ENCODE measurements at places on chromosomes 6 and 20.

- DNase-seq = no peak
Observed at GRCh38 chr6:81063891-81064290, 688.6 kb downstream of the TENT5A start.

DNA sequence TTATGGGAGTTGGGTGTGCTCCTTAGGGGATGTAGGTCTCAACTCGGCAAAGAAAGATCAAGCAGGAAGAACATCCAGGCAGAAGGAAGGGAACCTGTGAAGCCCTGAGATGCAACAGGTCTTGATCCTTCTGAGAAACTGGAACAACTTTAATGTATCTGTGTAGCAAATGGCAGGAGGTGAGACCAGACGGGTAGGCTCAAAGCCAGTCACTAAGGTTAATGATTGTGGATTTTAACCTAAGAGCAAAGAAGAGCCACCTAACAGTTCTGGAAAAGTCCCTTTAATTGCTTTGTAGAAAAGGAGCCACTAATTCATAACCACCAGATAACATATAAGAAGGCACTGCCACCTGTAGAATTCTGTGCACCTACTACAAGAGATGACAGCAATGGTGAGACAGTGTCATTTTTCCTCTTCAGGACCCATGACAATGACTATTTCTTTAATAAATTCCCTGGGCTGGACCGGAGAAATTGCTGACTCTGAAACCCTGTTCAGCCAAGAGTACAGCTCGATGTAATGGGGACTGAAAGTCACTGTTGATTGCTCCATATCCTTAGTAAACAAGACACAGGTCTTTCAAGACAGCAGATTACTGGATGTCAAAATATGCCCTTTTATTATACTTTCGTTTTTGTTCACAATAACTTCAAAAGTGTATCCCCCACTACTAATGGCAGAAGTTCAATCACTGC is 326.2 kb downstream of the CBLN4 start:
- no peak for DNase-seq

DNA sequence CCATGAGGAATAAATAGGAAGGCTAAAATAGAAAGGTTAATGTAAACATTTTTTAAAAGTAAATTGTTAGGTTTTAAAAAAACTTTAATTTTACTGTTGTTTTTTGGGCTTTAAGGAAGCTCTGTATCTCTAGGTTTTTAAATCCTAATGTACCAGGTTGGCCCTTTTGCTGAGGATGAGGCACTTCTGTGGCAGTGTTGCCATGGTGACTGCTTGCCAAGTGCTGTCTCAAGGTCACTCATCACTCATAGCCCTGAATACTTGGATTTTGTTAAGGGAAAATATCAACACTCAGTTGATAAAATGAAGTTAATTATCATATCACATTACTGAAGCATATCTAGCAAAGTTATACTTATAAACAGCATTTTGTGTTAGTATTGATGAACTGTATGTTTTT is 50.2 kb downstream of the NCOA3 start:
- DNase-seq = no peak

- no peak for DNase-seq
Observed at GRCh38 chr6:158113802-158114201, 54.3 kb downstream of the SERAC1 start.

- no peak for DNase-seq
Observed at GRCh38 chr20:24501764-24502556, 32.5 kb downstream of the SYNDIG1 start.

- DNase-seq = no peak
Observed at GRCh38 chr6:13243033-13243432, 85.3 kb downstream of the TBC1D7 start.

DNA sequence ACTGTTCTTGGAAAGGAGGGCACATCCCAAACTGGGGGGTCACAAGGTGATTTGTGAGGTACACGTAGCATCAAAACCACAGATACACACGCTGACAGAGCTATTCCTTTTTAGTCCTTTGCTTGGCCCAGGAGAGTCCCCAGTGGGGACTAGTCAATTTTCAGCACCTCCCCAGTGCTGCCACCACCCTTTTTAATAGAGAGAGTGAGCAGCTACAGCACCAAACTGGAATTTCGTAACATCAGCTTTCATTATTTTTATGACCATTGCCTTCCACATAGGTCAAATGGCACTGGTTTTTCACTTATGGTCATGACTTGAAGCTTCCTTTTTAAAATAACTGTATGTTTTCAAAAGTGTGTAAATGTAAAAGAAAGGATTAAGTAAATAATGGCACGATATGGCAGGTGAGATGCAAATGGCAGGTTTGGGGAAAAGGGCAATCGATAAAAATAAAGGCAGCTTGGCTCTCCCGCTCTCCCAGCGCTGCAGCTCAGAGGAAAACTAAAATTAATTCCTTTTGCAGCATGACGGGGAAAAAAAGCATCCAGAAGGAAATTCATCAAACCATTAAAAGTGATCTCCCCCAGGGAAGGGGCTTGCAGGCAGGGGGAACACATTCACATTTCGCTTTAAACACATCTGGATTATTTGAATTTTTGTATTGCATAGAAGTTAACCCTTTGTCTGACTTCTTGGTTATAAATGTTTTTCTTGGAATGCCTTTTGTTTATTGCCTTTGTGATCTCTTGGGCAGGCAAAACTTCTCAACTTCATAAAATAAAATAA is 95.2 kb downstream of the ANKRD60 start:
- no peak for DNase-seq

DNA sequence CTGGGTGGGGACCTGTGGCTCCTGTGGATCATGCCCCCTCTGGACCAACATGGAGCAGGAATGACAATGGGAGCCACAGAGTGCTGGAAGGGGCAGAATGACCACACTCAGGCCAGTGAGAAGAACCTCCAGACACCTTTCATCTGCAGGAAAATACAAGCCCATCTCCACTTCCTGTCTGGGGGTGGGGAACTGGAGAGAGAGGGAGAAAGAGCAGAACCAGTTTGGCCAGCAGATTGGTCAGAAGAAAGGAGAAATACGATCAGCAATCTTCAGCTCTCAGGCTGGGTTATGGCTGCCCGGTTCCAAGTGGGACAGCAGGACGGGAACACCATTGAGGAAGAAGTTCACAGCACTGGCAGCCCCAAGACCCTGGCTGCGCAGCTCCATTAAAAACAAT is 37.0 kb downstream of the BMP7 start:
- no peak for DNase-seq

- no peak for DNase-seq
Observed at GRCh38 chr6:44133981-44134711, 6.8 kb downstream of the TMEM63B start.

DNA sequence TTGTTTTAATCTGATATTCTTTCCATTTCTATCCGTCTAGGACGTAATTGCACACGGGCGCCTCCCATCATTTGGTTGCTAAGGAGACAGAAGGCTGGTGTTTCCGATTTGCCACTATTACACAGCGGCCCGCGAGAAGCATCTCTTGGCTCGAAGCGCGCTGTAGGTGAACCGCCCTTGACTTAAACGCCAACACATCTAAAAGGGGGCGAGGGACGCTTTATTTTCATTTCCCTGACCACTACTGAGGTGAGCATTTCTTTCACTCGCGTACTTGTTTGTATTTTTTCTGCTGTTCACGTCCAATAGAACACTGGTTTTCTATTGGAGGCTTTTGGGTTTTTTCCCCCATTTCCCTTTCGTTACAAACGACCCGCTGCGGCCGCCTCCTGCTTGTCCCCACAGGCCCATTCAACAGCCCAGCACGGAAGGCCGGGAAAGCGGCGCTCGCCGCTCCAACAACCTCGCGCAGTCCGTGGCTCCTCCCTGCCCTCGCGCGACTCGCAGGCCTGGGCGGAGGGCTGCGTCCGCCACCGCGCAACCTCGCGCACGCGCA is 505 bp upstream of the WRNIP1 start:
- peak; percentile 63 for DNase-seq

DNA sequence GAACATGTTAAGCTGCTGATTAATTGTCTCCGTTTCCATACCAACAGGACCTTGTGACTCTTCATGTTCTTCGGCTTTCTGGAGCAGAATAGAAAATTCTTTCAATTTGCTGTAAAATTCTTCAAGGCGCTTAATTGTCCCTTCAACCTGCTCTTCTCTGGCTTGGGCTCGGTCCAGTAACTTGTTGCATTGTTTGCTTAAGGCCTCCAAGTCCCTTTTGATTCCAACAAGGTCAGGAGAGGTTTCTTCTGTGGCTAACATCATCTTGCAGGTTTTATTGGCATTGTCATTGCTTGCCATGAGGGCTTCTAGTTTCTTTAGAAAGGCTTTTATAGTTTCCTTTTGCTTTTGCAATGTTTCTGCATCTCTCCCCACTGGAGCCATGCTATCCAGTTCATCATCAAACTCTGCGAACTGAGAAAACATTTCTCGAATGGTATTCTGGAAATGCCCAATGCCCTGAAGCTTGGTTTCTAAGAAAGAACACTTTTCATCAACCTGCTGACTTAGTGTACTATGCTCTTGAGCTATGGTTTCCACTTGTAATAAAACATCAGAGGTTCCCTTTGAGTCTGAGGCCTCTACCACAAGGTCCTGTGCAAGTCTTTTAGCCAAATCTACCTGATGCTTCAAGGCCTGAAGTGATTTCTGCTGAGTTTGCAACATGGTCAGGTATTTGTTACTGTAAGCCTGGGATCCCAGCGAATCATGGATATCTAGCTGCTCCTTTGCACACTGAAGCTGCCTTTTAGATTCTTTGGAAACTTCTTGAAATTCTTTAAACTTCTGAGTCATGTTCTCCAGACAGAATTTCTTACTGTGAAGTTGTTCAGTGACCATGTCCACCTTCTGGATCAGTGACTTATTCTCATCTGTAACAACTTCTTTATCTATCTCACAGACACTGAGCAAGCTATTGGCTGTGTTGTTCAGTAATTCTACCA is 90.2 kb downstream of the DST start:
- DNase-seq = no peak

- DNase-seq = no peak
Observed at GRCh38 chr6:79232696-79233462, 1.6 kb downstream of the HMGN3 start.

DNA sequence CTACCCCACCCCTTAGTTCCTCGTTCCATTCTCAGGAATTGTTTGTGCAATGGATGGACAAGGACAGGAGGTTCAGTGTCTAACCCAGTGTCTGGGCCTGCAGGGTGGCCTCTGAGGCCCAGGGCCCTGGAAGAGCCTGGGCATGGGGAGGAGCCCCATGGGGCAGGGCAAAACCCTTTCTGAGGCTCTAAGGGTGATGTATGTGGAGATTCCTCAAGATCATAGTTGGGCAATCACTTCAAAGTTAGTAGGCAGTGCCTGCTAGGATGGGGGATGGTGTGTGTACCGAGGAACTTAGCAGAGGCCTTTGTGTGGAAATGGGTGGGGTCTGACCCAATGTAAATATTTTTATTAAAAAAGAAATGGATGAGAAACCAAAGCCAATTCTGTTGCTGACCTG is 6.7 kb upstream of the C2 start:
- DNase-seq = no peak

All from activated naive CD4-positive, alpha-beta T cell treated with Interleukin-2 at 50 U/mL for 16 hours (primary cell).